ENCODE measurements at places on chromosomes 6 and 20.
A peak's percentile ranks its signal among the peaks of the same experiment; 100 is the strongest.

- DNase-seq: no peak
Observed at GRCh38 chr6:12280458-12280857, 9.7 kb upstream of the EDN1 start.

DNA sequence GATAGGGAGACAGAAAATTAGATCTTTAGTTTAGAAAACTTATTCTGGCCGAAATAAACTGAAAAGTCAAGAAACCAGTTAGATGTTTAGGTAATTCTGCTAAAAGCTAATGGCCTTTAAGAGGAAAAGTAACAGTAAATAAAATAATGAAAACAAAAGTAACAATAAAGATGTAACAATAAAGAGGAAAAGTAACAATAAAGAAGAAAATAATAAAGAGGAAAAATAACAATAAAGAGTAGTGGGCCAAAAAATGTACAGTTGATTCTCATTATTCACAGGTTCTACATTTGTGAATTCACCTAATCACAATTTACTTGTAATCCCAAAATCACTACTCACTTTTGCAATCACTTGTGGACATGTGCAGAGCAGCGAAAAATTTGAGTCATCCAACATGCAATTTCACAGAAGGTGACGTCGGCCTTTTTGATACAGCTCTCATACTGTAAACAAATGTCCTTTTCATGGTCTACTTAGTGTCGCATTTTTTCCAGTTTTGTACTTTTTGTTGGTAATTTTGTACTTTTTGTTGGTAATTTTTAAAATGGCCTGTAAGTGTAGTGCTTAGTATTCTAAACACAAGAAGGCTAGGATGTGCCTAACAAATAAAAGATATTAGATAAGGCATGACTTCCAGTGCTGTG is 24.0 kb downstream of the HBS1L start:
- DNase-seq: no peak

- DNase-seq: no peak
Observed at GRCh38 chr20:44886266-44886651, 754 bp downstream of the YWHAB start.

GRCh38 chr6:143506199-143506598 is 5.3 kb downstream of the FUCA2 start:
- DNase-seq: no peak

GRCh38 chr20:61082720-61083119 is 169.3 kb upstream of the CDH4 start:
- no peak for DNase-seq

GRCh38 chr6:161407581-161407980 is 133.7 kb upstream of the AGPAT4 start:
- DNase-seq: no peak

- no peak for DNase-seq
Observed at GRCh38 chr6:154206141-154206540, 150.5 kb downstream of the IPCEF1 start.

DNA sequence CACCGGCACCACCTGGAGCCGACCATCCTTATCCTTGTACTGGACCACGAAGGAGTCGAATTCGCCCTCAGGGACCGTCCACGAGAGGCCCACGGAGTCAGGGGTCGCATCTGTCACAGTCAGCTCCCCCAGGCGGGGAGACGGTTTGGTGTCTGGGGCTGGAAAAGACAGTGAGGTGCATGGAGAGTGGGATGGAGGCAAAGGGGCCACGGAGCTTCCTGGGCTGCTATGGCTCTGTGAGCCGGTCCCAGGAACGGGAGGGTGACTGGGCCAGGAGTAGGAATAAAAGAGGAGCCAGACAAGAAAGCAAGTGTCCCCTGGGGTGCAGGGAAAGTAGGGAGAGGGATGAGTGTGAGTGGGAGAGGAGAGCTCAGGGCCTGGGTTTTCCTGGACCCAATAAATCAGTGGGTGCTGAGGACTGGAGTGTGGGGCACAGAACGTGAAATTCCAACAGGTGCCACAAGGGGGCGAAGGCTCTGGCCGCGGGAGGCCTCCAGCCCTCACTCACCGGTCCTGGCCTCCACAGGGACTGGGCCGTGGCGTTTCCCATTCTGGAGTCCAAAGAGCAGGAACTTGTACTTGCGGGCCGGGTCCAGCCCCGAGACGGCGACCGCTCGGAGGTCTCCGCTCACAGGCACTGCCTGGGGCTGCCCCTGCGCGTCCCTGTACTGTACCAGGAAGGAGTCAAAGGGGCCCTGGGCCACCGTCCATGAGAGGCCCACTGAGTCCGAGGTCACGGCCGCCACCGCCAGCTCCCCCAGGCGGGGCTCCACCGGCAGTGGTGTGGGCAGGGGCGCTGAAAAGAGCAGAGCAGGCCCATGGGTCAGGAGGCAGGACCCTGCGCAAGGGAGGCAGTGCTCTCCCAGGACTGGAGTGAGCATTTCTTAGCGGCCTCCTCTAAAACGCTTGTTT is 9.9 kb downstream of the CYP21A2 start:
- peak; percentile 9 for DNase-seq

DNA sequence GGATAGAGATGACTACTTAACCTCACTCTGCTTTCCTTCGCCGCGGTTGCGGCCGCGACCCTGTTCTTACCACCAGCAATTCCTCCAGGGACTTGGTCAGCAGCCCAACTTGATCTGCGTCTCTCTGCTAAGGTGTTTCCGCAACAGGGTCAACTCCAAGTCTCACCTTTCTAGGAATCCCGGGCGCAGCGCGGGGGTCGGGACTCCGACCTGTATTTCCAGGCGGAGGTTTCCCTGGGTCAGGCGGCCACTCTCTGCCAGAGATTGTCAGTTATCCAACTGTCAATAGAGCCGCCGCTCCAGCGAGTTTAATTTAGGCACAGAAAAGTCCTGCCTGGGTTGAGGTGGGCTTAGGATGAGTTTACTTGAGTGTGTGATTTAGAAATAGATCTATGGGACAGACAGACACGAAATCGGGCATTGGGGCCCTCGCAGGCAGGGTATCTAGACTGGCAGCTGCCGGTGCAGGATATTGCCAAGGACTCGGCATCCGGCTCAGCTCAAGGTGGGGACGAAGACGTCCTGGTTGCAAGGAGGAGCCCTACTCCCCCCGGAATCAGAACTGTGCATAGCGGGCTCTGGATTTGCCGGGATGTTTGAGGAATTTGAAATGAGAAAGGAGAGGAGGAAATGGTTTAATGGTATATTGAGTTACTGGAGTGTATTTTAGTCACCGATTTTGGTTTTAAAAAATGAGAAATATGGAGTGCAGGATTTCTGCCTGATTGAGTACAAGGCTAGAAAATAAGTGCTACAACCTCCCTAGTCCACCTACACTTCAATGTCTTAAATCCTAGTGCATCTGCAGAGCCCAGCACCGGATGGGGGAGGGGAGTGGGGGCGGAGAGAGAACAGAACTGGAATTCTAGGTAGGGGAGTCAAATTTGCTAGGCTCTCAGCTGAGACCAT is 23.7 kb downstream of the POM121L2 start:
- no peak for DNase-seq

- DNase-seq: no peak
Observed at GRCh38 chr6:158894193-158894592, 75.0 kb upstream of the EZR start.

DNA sequence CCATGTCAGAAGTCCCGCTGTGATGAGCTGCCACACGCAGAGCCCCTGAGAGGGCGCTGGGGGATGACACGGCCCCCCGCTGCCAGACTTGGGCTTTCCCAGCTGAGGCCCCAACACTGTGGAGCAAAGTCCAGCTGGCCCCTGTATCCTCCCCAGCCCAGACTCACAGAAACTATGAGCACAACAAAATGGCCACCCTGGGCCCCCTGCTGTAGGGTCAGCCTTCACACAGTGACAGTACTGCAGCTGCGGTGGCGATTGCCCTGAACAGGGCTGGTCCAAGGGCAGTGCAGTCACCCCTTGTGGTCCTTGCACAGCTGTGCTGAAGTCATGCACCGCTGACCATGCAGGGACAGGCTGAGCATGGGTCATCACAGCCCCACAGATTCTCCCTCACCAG is 78.2 kb upstream of the CST7 start:
- no peak for DNase-seq

- DNase-seq: no peak
Observed at GRCh38 chr6:29965563-29965872, 23.2 kb downstream of the HLA-A start.

DNA sequence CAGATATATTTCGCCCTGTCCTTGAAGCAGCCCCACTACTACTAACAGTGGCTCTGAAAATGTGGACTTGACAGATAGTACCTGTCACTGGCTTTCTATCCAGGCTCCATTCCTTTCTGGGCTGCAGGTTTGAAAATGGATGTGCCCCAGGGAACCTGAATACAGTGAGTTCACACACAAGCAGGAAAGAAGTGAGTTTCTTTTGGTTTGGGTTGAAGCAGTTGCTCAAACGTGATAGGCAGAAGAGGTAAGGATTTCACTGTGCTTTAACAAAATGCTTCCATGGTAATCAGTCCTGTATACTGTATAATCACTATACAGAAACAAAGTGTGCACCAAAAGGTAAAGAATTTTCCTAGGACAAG is 382.9 kb downstream of the PRKN start:
- DNase-seq: no peak

DNA sequence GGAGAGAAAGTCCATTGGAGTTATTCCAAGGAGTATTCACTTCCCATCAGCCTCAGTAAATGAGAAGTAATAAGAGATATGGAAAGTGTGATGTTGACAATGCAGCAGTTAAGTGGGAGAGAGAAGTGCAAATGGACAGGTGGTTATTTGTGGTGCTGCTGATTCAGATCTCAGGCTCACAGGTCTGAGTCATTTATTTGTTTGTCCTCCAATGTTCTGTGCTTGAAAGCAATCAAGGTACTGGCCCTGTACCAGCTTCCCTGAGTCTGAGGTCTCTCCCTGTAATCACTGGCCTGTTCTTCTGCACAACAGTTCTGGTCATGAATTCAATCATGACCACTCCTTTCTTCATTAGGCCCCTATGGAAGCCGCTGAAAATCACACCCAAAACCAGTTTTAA is 827.7 kb downstream of the MAFB start:
- DNase-seq: no peak

DNA sequence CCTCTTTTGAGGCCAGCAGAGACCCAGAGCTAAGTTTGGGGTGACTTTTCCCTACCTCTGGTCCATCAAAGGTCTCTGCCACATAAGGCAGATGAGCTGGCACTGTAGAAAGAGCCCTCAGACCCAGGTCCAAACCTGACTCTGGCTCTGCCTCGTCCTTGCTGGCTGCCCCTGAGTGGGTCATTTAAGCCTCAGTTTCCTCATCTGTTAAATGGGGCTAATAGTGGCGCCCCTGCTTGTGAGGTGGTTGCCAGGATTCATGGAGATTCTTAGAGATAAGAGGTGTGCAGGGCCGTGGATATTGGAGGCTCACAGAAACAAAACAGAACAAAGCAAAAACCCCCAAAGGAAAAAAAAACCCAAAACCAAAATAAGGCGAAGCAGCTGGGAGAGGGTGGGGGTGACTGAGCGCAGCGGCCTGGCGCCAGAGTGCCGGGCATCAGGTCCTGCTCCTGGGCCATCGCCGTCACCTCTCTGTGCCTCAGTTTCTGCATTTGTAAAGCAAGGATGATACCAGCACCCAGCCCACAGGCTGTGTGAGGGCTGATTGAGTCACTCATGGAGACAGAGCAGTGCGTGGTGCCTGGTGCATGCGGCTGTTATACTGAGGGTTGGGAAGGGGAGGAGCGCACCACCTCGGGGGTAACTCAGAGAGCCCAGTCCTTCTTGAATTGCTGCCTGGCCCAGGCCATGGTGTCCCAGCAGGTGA is 133.8 kb upstream of the PTPN1 start:
- no peak for DNase-seq

- no peak for DNase-seq
Observed at GRCh38 chr20:3084283-3084985, at the start of gene AVP. Gene AVP, minus strand, starts transcription at chr20:3084724. Its CDS starts 50 bp downstream, at chr20:3084674.

DNA sequence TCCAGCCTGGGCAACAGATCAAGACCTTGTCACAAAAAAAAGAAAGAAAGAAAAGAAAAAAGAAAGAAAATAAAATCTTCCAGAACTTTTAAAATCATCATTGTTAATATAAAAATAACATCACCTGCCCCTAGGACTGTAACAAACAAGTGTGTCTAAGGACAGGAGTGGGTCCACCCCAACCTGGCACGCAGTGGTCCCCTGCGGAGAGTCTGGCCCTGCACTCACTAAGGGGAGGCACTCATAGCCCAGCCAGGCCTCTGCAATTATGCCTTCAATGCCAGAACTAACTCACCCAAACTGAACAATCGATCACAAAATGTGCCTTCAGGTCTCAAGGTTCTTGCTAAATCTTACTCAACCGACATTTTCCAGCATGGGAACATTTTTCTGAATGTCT is 4.8 kb downstream of the GMEB2 start:
- DNase-seq: no peak

GRCh38 chr6:77136086-77136485 is 327.2 kb downstream of the HTR1B start:
- no peak for DNase-seq

DNA sequence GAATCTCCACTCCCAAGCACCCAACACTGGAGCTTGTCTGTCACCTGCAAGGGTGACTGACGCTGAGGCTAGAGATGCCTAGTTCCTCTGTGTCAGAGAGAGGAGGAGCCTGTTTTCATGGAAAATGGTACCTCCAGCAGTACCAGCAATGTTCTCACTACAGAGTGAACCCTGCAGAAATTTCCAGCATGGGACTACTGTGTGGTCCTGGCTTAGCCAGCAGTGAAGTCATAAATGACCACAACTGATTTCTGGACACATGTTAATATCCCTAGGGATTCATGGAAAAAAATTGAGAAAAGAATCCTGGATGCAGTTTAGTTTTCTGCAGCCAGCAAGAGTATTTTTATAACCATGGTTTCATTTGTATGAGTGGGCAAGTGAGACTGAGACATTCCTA is 468.1 kb downstream of the CD83 start:
- no peak for DNase-seq

- no peak for DNase-seq
Observed at GRCh38 chr6:43977404-43978111, 149.7 kb downstream of the MRPL14 start.

GRCh38 chr6:33848484-33848883 is 44.7 kb upstream of the MLN start:
- no peak for DNase-seq

DNA sequence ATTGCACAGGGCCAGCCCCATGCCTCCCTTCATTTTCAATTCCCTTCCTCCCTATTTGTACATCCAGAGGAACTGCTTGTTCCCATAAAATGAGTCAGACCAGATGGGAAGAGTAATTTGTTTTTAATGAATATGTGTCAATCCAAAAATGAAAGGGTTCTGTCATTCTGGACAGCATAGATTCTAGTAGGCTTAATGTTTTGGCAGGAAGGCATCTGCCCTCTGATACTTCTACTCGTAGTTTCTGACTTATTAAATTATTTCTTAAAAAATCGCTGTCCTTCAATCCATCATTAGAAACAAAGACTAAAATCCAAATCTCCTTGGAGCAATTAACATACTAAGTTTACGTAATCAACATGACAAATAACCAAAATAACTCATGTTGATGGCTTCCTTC is 665.5 kb downstream of the TENT5A start:
- no peak for DNase-seq
